ENCODE measurements at places on chromosomes 12 and 14. TPM values are rescaled to one million over a fixed set of nuclear protein-coding genes. Genes with fewer than 3 reads are reported as not detected.

DNA sequence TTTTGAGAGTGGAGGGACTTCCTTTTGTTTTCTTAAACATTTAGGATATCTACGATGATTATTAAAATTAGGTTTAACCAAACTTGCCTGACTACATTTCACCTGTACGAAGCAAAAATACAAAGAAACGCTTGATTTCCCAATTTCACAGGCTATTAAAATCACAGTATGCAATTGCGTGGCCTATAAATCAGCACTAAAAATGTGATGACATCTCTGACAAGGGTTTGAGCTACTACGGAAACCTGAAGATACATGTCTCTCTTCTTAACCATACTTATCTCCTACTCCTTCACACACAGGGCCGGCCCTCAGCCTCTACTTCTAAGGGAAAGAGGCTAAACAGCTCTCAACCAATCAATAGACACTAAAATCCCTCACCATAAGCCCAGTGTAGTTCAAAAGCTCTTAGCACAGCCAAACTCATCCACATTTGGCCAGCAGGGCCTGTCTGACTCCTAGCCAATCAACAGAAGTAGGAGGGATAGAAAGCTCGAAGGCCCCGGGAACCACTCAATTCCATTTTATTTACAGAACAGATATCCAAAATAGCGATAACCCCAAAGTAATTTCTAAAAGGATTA, 137.3 kb downstream of the FOXN3 start:
- no peak for DNase-seq

- DNase-seq, result no peak
Measured at GRCh38 chr12:109710205-109710746, 3.3 kb upstream of the FAM222A start.

GRCh38 chr14:56972948-56973347, 162.7 kb upstream of the OTX2 start:
- DNase-seq, result no peak

- no peak for DNase-seq
Measured at GRCh38 chr12:89267404-89267803, 84.9 kb downstream of the DUSP6 start.

TAS2R31 gene
- 0.65 TPM for polyA plus RNA-seq

DNA sequence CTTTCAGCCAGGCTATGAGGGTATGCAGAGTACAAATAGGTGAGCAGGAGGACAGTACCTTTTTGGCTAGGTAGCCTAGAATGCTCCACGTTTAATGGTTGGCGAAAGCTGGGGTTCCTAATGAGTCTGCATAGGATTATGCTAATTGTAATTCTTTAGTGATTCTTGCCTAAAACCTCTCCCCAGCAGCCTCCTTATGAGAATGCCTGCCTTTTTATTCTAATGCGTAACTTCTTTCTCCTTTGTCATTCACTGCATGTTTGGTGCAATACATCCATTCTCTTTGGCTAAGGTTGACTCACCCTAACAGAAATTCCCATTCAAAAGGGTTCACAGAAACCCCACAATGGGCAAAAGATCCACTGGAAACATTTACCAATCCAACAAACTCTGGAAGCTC, 752.2 kb downstream of the FSCB start:
- DNase-seq, result no peak

- DNase-seq, result peak; percentile 30
Measured at GRCh38 chr14:45916340-45916953, 663.4 kb upstream of the MIS18BP1 start.

MAP4K5 gene
- 44.7 TPM for polyA plus RNA-seq

COX8C gene
- polyA plus RNA-seq, result 0.47 TPM

DNAI7 gene
- polyA plus RNA-seq, result 6.5 TPM

DNA sequence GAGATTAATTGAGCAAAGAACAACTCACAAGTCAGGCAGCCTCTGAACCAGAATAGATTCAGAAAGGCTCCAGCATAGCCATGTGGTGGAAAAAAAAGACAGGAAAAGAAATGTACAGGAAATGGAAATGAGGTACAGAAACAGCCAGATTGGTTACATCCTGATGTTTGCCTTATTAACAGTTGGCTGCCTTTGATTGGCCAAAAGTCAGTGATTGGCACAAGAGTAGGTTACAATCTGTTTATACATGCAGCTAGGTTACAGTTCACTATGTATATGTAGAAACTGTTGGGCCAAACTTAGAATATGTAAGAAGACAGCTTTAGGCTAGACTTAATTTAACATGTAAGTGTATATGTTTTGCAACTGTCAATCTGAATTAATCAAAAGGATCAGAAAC, 118.9 kb downstream of the UNC79 start:
- no peak for DNase-seq

- DNase-seq, result no peak
Measured at GRCh38 chr12:2785017-2785416, 9.8 kb upstream of the FKBP4 start.

RAB3IP gene
- polyA plus RNA-seq, result 85.0 TPM

DNA sequence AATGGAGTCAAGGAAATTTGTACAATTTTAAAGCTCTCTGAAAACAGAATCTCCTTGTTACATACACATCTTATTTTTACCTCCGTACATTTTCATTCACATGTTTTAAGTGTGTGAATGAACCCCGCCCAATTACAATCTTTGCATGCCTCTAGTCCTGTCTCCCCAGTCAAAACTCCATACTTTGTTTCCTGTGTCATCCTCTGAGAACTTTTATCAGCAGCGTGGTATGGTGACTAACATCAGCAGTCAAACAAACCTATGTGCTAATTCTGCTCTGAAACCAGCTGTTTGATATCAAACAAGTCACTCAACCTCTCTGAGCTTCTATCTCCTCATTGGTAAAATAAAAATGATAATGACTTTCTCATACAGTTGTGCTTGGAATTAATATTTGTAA, 15.8 kb upstream of the ERGIC2 start:
- no peak for DNase-seq

DNA sequence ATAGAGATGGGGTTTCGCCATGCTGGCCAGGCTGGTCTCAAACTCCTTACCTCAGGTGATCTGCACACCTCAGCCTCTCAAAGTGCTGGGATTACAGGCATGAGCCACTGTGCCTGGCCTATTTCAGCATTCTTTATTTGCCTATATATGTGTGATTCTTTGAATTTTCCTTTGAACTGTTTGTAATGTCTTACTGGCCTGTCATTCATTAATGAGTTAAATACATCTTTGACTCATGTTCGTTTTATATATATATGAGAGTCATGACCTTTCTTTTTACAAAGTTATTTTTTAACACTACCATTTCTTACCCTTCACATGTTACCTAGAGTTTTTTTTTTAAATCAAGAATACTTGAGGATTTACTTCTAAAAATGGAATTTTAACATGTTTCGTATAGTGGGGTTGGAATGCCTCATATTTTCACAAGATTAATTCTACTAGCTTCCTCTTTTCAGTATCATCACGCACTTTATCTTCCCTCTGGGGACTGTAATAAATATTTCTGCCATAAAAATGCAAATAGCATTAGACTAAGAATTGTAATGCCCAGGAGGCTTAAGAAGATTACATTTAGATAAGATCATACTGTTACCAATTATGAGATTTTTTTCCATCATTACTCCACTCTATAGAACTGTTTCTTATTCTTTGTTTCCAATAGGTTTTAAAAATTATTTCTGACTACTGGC, 66.7 kb downstream of the NTN4 start:
- no peak for DNase-seq

LHX5 gene
- not detected for polyA plus RNA-seq

RAD51AP1 gene
- polyA plus RNA-seq, result 21.6 TPM

CABP1 gene
- 6.9 TPM for polyA plus RNA-seq

- no peak for DNase-seq
Measured at GRCh38 chr12:132646850-132647249, 28.3 kb downstream of the P2RX2 start.

PAPLN gene
- polyA plus RNA-seq, result 25.6 TPM

DNA sequence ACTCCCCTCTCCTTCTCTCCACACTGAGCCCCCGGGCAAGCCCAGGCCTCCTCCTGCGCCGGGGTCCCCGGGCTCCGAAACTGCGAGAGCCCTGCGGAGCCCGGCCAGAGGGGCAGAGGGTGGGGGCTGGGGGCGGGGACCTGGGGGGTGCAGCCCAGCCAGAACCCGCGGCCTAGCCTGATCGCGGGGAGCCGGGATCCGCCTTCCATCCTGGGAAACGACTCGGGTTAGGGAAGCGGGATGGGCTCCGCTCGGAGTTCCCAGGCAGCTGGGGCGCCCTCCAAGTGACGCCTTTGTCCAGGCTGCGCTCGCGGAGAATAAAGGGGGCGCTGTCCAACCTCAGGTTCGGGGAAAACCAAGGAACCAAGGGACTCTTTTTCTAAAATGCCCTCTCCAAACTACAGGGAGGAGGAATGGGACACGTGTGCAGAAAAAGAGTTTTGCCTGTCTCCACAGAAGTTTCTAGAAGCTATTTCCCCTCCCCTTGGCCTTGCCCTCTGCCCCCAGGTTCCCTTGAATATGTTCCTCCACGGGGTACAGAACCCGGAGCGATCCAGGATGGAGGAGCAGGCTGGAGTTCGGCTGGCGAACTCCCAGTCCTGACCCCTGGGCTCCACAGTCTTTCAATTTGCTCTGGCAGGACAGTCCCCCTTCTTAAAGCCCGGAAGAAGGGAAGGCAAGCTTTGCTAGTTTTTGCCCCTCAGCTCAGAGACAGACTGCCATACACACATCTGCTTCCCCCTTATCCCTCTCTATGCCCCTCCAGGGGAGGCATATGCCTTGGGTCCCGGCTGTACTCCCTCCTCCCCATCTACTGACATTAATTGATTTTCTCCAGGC, 13.9 kb downstream of the NKX2-1 start:
- no peak for DNase-seq

GRCh38 chr14:99961826-99962518, 103.2 kb upstream of the EVL start:
- DNase-seq, result no peak

CYP46A1 gene
- 2.2 TPM for polyA plus RNA-seq

DNA sequence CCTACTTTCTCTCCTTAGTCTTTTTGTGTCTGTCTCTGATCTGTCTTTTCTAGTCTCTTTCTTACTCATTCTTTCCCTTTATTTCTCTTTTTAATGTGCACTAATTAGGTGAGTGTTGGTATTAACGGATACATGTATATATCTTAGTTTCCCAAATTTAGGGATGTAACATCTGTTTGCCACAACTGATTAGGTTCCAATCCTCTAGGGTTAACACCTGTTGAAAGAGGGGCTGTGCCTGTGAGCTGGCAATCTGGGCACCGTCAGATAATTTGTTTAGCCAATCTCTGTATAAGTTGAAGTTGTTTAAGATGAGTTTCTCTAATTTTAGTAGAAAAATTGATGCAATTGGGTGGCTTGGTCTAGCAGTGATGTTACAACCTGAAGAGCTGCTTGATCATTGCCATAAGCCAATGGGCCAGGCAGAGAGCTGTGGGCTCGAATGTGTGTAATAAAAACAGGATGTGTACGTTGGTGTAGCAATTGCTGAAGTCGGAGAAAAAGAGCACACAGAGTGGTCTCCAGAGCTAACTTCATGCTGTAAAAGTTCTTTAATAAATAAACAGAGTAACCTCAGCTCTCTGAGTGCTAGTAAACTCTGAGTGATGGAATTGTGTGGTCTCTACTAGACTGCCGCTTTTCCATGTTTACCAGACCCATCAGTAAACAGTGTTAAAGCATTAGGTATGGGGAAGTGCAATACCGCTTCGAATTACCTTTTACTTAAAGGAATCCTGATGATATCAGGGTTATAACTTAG, 18.3 kb upstream of the LYZ start:
- DNase-seq, result no peak

- no peak for DNase-seq
Measured at GRCh38 chr12:56071648-56072047, 8.3 kb upstream of the ERBB3 start.

DNA sequence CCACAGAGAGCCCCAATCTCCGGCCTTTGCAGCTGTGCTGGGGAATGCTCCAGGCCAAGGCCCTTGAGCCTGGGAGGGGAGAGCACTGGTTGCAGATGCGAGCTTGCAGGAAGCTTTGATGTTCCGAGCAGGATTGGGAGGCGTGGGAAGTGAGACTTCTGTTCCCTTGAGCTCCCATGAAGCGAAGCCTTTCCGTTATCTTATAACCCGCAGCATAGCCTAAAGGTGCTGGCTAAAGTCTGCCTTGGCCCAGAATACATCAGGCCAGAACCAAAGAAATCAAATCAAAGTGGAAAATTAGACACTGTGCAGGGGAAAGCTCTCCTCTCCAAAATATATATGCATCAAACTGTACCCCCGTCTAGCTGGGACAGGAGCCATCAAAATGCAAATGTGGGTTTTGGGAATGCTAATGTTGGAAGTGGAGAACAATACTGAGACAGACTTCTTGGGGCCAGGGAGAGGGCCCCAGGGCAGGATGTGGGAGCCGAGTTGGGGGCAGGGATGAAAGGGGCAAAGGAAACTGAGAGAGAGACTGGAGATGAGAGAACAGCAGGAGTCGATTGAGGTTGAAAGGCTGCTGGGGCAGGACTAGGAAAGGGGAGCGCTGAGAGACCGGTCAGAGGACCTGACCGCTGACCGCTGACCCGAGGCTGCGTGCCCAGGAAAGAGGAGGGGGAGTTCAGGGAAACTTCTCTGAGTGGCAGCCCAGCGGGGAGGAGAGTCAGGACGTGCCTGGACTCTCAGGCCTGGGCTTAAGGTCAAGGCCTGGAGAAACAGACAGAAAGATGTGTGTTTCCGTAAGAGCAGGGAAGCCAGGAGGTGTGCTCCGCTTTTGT, 152.2 kb upstream of the PARP11 start:
- DNase-seq, result no peak

AQP6 gene
- 22.1 TPM for polyA plus RNA-seq

DNA sequence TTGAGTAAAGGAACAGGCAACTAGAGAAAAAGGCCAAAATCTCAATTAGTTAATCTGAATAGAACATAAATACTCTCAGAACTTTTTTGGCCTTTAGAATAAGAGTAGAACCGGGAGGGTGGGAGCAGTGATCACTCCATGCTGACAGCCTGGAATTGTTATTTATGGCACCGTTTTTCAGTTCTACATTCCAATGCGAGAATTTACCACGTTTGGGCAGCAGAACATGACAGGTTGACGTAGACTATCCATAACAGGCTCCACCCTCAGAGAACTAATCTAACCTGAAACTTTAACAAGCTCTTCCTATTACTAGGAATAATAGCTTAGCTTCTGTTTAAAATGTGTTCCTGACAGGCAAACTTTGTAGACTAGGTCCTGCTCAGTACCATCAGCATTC, 379.1 kb downstream of the SEC23A start:
- DNase-seq, result no peak

DNA sequence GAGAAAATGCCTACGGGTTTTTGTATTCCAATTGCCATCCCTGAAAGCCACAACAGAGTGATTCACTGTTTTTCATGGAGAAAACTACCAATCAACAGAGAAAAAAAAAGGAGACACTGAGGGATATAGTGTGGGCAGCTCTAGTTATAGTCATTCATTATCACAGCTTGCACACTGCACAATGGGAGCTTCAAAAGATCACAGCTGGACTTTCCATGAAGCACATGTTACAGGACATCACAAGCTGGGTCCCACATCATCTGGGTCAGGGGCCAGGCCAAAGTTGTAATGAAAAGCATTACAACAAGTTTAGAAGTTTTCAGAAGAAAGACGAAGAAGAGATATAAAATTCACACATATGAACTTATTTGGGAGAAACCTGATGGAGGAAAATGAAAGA, 41.5 kb downstream of the RERG start:
- no peak for DNase-seq

GRCh38 chr14:64720131-64720576, 15.9 kb downstream of the PLEKHG3 start:
- DNase-seq, result no peak

TAPBPL gene
- polyA plus RNA-seq, result 19.8 TPM

GRCh38 chr14:71758229-71758951, 173.8 kb upstream of the RGS6 start:
- no peak for DNase-seq

C12orf42 gene
- polyA plus RNA-seq, result 0.15 TPM

GRCh38 chr12:115541891-115542421, 735.5 kb downstream of the MED13L start:
- DNase-seq, result no peak

GRCh38 chr14:90808759-90809529, 7.3 kb downstream of the TTC7B start:
- no peak for DNase-seq

Measured in right renal pelvis (tissue), 4 donors.